ENCODE measurements at places on chromosomes 5 and 9. TPM values are rescaled to one million over a fixed set of nuclear protein-coding genes. Genes with fewer than 3 reads are reported as not detected.

- H3K27me3 ChIP-seq = no peaks in the 10 kb centered on the region
- no peak for DNase-seq
- H3K4me3 ChIP-seq = no peak overlapping the region
- no peaks in the 10 kb centered on the region for H3K36me3 ChIP-seq
Measured at GRCh38 chr9:26662476-26662875, 230.1 kb downstream of the CAAP1 start.

GRCh38 chr9:136544964-136545691 lies 720 bp downstream of the NOTCH1 start:
- peaks cover 5% of the 10 kb centered on the region for H3K4me1 ChIP-seq
- no peak for DNase-seq
- no peak overlapping the region for H3K27ac ChIP-seq
- no peaks in the 10 kb centered on the region for H3K36me3 ChIP-seq
- no peaks in the 10 kb centered on the region for H3K27me3 ChIP-seq

DNA sequence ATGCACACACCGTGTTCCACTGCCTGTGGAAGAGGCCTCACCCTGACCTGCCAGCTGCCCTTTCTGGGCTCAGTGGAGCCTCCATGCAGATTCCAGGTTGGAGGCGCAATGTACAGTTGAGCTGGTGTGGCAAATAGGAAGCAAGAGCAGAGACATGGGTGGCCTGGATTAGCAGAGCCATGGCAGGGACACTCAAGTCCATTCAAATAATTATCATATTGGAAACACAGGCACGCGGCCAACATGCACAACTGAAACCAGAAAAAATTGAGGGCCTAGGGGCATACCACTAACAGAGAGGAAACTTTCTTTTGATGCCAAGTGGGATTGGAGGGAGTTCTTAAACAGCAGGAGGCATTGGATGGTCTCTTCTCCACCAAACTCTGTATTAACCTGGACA lies 35.8 kb downstream of the OTULINL start:
- no peak overlapping the region for H3K4me3 ChIP-seq
- no peak for DNase-seq
- no peak overlapping the region for H3K27ac ChIP-seq
- H3K27me3 ChIP-seq = no peaks in the 10 kb centered on the region
- no peaks in the 10 kb centered on the region for H3K36me3 ChIP-seq

DNA sequence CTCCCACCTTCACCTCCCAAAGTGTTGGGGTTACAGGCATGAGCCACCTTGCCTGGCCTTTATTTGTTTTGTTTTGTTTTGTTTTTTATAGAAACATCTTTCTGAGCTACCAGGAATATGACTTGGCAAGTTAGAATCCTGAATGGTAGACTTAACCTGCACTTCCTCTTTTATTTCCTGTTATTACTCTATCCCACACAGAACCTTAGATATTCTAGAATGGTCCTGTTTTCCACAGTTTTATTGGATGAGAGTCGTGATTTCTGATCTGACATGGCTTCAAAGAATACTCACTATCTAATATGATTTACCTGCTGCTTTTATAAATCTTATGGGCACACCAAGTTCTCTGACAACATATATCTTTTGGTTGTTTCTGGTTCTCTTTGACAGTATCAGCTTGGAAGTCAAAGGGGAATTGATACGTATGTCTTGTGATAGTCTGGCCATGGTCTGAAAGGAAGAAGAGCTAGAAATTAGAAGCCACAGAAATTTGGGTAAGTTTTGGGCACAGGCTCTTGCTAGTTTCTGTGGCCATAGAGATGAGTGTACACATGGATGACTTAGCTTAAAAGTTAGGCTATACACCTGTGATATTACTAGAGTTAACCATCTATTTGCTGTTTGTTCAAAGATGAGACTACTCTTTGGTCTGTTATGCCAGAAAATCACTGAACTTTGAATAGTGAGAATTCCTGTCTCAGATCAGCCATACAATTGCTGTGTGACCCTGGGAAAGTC lies 4.7 kb upstream of the PANK3 start:
- H3K27me3 ChIP-seq = no peaks in the 10 kb centered on the region
- H3K4me3 ChIP-seq = no peak overlapping the region
- H3K27ac ChIP-seq = no peak overlapping the region
- no peak for DNase-seq
- peaks cover 5% of the 10 kb centered on the region for H3K4me1 ChIP-seq

DNA sequence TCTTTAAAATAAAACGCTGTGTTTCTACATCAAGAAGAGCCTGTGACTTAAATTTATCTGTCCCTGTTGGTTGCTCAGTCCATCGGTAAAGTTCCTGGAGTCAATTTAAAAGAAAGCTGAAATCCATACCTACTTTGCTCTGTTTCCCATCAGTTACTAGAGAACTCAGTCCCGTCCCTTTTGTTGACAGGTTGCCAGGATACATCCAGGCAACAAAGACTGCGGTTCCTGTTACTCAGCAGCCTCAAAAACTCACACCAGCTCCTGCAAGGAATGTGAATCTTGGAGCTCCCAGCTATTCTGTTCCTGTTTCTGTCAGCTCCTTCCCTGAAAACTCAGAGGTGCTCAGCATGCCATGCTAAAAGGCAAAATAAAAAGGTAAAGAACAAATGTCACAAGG lies at the start of gene ZNF474:
ZNF474 (plus strand) TSS at position 241 of the 400 bp plus-strand sequence. CDS start 22,445 bp downstream, outside the sequence.
- DNase-seq = peak; percentile 94
- H3K27ac ChIP-seq = no peak within 1 kb of the TSS
- H3K4me3 ChIP-seq = no peak within 1 kb of the TSS
- H3K27me3 ChIP-seq = no peaks in the 10 kb centered on the region
- no peaks in the 10 kb centered on the region for H3K4me1 ChIP-seq

DNA sequence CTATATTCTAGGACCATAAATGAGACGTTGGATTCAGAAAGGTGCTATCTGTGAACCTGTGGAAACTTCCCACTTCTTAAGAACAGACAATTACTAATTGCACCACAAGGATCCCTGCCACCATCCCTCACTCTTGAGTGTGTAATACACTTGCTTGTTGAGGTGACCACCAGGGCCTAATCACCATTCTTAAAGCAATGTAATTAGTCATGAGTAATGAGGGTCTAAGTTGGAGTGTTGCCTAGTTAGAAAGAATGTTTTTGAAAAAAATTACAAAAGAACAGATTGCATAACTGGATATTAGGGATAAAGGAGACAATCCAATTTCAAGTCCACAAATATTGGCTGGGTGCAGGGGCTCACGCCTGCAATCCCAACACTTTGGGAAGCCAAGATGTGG lies 56.9 kb upstream of the TRIO start:
- no peaks in the 10 kb centered on the region for H3K27me3 ChIP-seq
- no peak overlapping the region for H3K4me3 ChIP-seq
- no peak overlapping the region for H3K27ac ChIP-seq

- peaks cover 19% of the 10 kb centered on the region for H3K4me1 ChIP-seq
- no peak for DNase-seq
- H3K27me3 ChIP-seq = no peaks in the 10 kb centered on the region
- no peak overlapping the region for H3K27ac ChIP-seq
- no peaks in the 10 kb centered on the region for H3K36me3 ChIP-seq
Measured at GRCh38 chr5:126044111-126044668, 379.0 kb upstream of the GRAMD2B start.

GRCh38 chr5:135989686-135990085 lies 34.9 kb upstream of the LECT2 start:
- H3K36me3 ChIP-seq = no peaks in the 10 kb centered on the region
- H3K4me1 ChIP-seq = no peaks in the 10 kb centered on the region
- DNase-seq = no peak
- no peak overlapping the region for H3K4me3 ChIP-seq

DNA sequence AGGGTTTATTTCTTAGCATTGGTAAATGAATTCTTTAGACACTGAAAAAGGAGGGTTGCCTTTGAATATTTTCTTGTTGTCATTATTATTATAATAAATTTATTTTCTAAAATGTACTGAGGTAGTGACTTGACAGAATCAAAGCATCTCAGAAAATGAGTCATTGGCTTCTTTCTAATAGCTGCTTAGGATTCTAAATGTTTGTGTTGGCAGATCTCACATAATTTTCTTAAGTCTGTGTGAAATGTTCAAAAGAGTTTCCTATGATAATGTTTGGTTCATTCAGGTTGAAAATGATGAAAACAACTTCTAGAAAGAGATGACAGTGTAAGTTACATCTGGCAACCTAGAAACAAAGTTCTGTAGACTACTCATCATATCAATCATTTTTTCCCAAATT lies 69.7 kb downstream of the SH3GL2 start:
- no peak overlapping the region for H3K4me3 ChIP-seq
- H3K36me3 ChIP-seq = no peaks in the 10 kb centered on the region

GRCh38 chr5:159412284-159413046 lies 82.2 kb upstream of the IL12B start:
- no peak overlapping the region for H3K27ac ChIP-seq
- peaks cover 9% of the 10 kb centered on the region for H3K4me1 ChIP-seq
- peak; percentile 36 for DNase-seq
- H3K4me3 ChIP-seq = no peak overlapping the region

DNA sequence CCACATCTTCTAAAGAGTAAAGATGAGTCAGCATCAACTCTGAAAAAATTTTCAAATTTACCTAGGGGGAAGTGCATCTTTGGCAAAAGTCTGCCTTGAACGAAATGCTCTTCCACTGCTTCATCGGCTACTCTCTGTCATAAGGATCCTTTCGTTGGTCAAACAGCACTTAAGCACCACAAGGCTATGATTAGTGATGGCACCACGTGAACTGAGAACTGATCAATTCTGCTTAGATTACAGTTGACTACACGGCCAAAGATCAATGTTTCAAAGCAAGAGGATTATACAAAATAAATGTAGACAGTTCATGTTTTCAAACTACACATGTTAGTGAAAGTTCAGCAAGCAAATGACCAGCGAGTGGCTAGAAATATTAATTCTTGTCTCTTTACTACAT lies 9.4 kb downstream of the JAKMIP2 start:
- H3K4me1 ChIP-seq = peaks cover 26% of the 10 kb centered on the region
- peak overlapping the region; percentile 55 for H3K27ac ChIP-seq
- no peak overlapping the region for H3K4me3 ChIP-seq
- H3K36me3 ChIP-seq = no peaks in the 10 kb centered on the region
- no peaks in the 10 kb centered on the region for H3K27me3 ChIP-seq

GRCh38 chr9:7967851-7968250 lies 168.3 kb upstream of the DMAC1 start:
- 0 out of 2 replicates have a peak, but pooled peaks cover 5% of the 10 kb centered on the region for H3K4me1 ChIP-seq
- H3K27me3 ChIP-seq = no peaks in the 10 kb centered on the region
- H3K27ac ChIP-seq = no peak overlapping the region
- no peak overlapping the region for H3K4me3 ChIP-seq

GRCh38 chr9:132016456-132016855 lies 63.2 kb downstream of the MED27 start:
- H3K36me3 ChIP-seq = no peaks in the 10 kb centered on the region
- H3K4me1 ChIP-seq = peaks cover 32% of the 10 kb centered on the region
- H3K27ac ChIP-seq = no peak overlapping the region
- no peak overlapping the region for H3K4me3 ChIP-seq
- no peak for DNase-seq
- H3K27me3 ChIP-seq = no peaks in the 10 kb centered on the region

DNA sequence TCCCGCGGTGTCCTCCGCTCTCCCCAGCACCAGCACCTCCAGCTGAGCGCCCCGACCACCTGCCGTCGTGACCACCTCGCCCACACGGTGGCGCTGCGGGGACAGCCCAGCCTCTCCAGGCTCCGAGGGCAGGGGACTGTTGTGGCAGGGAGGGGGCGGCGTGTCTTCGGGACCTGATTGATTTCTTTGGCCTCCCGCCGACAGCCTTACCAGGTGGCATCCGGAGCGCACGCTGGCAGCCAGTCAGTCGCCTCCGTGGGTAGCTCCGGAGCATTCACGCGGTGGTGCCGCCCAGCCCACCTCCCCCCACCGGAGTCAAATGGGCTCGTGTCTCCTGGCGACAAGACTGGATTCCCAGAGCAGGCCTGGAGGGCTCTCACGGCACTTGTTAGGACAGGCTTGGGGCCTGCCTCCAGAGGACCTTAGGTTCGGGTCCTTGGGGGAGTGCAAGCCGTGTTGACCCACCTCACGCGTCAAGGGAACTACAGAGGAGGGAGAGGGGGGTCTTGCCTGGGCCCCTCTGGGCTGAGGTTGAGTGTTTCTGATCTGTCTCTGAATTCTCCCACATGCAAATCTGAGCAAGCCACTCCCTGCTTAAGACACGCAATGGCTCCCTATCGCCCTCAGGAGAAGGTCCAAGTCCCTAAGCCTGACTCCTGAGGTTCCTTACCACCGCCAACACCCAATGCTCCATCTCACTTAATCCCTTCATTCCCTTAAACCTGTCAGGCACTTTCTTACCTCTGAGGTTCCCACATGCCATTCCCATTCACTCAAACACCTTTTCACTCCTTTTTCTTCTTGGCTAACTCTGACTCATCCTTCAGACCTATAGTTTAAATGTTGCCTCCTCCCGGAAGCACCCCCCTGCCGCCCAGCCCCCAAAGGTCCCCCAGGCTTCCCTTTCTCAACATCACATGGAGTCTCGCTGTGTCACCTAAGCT lies 51.2 kb upstream of the GGTA1 start:
- H3K4me1 ChIP-seq = peaks cover 8% of the 10 kb centered on the region
- peaks cover 14% of the 10 kb centered on the region for H3K27me3 ChIP-seq
- DNase-seq = peak; percentile 88
- no peak overlapping the region for H3K27ac ChIP-seq
- H3K4me3 ChIP-seq = peak overlapping the region; percentile 68
- no peaks in the 10 kb centered on the region for H3K36me3 ChIP-seq

DNA sequence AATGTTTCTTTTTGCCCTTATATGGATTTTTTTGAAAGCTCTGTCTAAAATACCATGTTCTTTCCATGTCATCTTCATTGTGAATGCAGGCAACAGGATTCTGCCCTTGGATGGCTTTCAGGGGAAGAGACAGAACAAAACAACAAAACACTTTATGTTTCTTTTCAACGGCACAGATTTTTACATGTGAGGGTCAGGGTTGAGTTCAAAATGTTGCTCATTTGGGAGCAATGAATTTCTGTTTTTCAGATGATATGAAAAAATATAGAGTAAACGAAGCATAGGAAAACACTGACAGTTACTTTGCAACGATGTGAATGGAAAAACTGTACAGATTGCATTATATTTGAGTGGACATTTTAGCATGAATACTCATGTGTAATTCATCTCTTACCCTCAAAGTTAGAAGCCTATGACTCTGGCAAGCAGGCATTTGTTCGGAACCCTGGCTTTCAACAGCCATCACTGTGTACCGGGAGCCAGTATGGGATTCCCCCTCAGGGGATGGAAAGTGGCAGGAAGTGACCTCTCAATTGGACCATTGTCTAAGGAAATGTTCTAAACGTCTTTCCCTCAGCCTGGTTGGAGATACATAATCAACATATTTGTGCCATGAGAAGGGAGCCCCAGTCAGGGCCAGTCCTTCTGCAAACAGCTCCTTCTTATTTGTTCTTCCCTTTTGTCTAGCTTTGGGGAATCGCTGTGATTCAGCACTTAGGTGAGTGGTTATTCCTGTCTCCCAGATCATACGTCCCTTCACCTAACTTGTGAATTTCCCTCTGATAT lies 153.9 kb upstream of the MEF2C start:
- DNase-seq = peak; percentile 8
- no peaks in the 10 kb centered on the region for H3K36me3 ChIP-seq
- H3K27me3 ChIP-seq = no peaks in the 10 kb centered on the region
- no peak overlapping the region for H3K27ac ChIP-seq
- H3K4me3 ChIP-seq = no peak overlapping the region

The FOXI1 gene
- not detected for total RNA-seq

The MEF2C gene
- total RNA-seq = 1.2 TPM

The DNAI1 gene
- 0.19 TPM for total RNA-seq

The FBP1 gene
- total RNA-seq = 2.5 TPM

Data from GM23338 (cell line).